Stimulated activated CD4-positive, alpha-beta T cell treated with anti-CD3 and anti-CD28 coated beads, Interleukin-2, amount 100 ng/mL, for 4 hours (primary cell): ENCODE measurements at places on chromosomes 11 and 22.

GRCh38 chr11:118921929-118922744, 3.6 kb downstream of the BCL9L start:
- no peak for DNase-seq

DNA sequence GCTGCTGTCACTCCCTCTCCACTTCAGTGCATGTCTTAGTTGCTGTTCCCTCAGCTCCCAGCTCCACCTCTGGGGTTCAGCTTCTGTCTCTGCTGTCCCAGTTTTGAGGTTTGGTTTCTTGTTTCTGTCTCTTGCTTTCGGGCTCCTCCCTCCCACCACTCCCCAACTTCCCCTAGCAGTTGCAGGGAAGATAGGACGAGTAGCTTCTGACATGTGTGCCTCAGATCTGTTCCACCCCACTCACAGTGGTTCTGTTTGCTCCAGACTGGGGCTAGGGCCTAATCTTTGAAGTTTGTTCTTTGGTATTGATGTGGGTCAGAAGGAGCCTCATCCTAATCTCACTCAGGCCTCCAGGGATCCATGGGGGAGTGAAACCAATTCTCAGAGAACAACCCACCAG, 2.6 kb upstream of the RRM1 start:
- no peak for DNase-seq

- no peak for DNase-seq
These were observed 12.1 kb downstream of the MS4A2 start for GRCh38 chr11:60100516-60100915.

- no peak for DNase-seq
These were observed 22.2 kb downstream of the RASSF10 start for GRCh38 chr11:13031349-13031748.

DNA sequence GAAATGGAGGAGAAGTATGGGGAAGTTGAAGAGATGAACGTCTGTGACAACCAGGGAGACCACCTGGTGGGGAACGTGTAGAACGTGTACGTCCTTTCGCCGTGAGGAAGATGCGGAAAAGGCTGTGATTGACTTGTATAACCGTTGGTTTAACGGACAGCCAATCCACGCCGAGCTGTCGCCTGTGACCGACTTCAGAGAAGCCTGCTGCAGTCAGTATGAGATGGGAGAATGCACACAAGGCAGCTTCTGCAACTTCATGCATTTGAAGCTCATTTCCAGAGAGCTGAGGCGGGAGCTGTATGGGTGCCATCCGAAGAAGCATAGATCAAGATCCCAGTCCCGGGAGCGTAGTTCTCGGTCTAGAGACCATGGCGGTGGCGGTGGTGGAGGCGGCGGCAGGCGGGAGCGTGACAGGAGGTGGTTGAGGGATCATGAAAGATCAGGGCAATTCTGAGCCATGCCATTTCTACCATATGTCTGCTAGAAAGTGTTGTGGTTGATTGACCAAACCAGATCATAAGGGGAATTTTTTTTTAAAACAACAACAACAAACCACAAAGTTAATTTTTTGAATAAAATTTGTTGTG, 36.8 kb upstream of the PHOX2A start:
- DNase-seq: no peak

GRCh38 chr22:31177420-31178162, 17.6 kb downstream of the RNF185 start:
- DNase-seq: no peak

- DNase-seq: no peak
These were observed 551 bp downstream of the DBX1 start for GRCh38 chr11:20159466-20160381.

DNA sequence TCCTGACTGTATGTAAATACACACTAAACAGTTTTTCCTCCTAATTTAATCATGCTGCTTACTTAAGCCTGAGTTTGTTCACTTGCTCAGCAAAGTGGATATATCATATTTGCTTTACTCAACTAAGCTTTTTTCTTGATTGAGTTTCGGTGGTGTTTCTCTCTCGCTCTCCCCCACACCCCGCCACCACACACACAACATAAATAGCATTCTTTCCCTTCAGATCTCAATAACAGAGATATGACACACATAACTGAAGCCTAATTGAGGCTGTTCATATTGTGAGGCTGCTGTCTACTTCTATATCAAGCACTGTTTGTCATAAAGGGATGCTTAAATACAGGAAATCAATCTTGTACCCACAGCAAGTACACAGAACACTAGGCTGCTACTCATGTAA, 364.9 kb downstream of the FAT3 start:
- DNase-seq: no peak

- DNase-seq: no peak
These were observed 9.8 kb upstream of the TSSC4 start for GRCh38 chr11:2390725-2391151.

- no peak for DNase-seq
These were observed 1.0 kb upstream of the RAB3IL1 start for GRCh38 chr11:61918251-61918937.

DNA sequence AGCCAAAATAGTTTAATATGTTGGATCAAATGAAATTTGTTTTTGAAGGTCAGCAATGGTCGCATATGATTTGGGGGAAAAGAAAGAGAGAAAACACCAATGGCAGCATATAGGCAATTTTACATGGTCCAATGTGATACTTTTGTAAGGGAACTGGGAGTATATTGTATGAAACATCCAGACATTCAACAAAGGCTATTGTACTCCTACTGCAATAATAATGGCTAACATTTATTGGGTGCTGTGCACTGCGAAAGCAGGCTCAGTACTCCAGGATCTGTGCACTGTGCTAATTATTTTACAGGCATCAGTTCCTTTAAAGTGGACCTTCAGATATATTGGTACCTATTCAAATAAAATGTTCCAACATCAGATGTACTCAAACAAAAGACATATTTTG, 5.9 kb upstream of the OR10V1 start:
- DNase-seq: no peak

GRCh38 chr11:118275176-118275575, 11.1 kb upstream of the MPZL2 start:
- DNase-seq: no peak

- DNase-seq: no peak
These were observed 5.5 kb downstream of the NTM start for GRCh38 chr11:131375915-131376314.

- no peak for DNase-seq
These were observed 143.3 kb upstream of the MTMR2 start for GRCh38 chr11:96067160-96067559.

- peak; percentile 29 for DNase-seq
These were observed 11.6 kb upstream of the ALKBH3 start for GRCh38 chr11:43868852-43869567.

GRCh38 chr11:8251616-8252295, 11.9 kb downstream of the LMO1 start:
- DNase-seq: no peak

DNA sequence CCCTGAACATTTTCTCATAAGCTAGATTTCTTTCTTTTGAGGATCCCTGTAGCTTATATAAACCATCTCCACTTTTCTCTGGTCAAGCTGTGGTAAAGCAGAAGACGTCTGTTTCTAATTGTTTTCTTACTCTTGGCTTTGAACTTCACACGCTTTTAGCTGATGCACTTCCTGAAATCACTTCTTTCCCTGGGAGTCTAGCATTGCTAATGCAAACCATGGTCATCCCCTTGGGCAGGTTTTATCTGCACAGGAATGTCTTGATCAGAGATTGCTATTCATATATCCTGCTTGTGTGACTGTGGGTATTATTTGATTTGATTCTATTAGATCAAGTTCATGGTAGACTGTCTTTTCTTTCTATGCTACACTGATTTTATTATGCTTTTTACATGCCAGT, 199.2 kb upstream of the POU2AF2 start:
- no peak for DNase-seq
